NCI-H1092 treated with DMSO at 0.1 percent for 48 hours (cell line): ENCODE measurements at places on chromosomes 6 and 20.

DNA sequence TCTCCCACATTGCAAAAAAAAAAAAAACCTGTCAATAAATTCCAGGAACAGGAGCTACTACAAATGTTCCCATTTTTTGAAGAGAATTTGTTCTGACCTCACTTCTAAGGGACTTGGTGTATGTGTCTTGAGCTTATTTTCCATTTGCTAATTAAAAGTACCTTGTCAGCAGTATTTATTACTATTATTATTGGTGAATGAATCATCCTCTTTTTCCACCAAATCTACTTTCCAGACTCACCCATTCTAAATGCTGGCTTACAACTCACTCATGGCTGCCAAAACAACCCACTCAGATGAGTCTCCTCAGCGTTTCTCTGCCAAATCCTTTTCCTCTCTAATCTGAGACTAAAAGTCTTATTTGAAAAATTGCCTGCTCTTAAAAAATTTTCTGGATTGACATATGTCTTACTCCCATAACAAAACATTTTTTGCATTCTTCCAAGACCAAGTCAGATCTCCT, 33.2 kb upstream of the TASP1 start:
- no peak for DNase-seq

DNA sequence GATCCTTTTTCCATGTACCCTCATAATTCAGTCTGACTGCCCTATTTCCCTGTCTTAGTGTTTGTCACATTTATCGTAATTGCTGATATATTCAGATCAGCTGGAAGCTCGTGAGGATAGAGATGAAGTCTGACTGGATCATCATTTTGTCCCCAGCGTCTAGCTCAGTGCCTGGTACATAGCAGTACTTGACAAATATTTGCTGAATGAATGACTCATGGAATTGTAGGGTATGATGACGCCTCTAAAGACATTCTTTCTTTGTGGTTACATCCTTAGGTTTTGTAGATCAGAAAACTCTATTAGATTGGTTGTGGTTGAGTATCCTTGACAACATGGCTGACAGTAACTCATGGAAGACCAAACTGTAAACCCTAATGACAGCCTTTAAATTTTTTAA, 68.9 kb downstream of the MTHFD1L start:
- no peak for DNase-seq

GRCh38 chr20:10868299-10868698, 194.5 kb upstream of the JAG1 start:
- peak; percentile 8 for DNase-seq

DNA sequence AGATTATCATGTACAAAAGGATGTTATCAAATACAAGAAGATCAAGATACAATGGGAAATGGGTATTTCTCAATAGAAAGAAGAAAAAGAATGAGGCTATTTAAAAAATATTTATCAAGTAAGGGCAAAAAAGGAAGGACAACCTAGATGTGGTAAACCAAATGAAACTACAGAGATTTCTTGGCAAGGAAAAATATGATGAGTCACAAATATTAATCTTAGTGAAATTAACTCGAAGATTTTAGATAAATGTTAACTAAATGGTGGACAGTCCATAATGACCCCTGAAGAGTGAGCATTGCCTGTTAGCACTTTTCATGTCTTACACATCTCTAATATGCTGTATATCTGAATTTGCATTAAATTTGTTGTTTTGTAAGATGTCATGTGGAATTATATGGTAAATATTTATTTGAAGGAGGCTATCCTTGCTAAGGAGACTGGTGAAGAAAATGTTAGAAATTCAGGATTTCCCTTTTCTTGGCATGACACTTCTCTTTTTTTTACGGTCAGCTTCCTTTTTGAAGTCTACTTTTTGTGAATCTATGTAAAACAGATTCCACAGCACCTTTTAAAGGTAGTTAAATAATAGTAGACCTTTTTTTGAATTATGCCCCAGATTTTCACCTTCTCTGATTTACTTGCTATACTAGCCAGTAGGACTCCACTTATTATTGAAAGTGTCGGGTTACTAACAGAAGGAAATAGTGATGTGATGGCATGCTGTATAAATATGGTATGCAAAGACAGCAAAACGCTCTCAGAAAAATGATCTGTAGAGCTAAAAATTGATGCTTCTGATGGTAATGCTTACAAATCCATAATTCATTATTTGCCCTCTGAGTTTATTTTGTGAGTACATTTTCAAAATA, 120.5 kb downstream of the HIVEP1 start:
- DNase-seq = no peak

GRCh38 chr6:3269281-3269975, 10.7 kb downstream of the PSMG4 start:
- DNase-seq = no peak
